Activated CD4-positive, CD25-positive, alpha-beta regulatory T cell treated with anti-CD3 and anti-CD28 coated beads, Interleukin-2, amount 50 U/mL, for 24 hours (primary cell): ENCODE measurements at places on chromosomes 13 and 19.

DNA sequence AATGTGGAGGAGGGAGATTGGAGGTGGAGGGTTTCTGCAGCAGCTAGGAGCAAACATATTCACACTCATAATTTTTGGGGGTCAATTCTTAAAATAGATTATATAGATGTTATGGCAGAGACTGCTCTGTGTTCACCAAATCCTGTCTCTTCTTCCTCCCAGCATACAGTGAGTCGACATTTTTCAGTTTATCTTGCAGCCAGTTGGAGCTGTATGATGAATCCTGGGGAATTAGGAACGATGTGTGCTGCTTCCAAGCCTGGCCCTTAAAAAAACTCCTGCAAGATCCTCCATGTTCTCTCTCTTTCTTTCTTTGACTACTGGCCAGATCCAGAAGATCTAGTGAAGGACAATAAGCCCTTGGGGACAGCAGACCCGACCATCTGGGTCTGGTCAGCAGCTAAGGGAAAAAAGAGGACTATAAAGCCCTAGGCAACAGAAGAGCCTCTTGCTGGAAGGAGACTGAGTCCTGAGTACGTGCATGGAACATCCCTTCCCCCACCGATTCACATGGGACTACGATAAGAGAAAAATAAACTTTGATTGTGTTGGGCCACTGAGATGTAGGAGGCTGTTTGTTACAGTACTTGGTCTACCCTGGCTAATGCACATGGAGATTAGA is 55.8 kb upstream of the POMP start:
- no peak for ATAC-seq

DNA sequence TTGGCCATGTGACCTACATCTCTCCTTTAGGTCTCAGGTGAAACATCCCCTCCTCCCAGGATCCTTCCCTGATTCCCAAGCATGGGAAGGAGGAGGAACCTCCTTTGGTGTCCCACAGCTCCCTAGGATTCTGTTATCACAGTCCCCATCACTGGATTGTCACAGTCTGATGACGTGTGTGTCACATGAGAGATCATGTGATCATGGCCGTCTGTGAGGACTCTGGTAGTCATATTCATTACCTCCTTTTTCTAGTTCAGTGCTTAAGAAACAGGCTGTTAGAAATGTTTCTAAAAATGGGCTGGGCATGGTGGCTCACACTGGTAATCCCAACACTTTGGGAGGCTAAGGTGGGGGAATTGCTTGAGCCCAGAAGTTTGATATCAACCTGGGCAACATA is 3.0 kb downstream of the DHX34 start:
- ATAC-seq, result no peak

DNA sequence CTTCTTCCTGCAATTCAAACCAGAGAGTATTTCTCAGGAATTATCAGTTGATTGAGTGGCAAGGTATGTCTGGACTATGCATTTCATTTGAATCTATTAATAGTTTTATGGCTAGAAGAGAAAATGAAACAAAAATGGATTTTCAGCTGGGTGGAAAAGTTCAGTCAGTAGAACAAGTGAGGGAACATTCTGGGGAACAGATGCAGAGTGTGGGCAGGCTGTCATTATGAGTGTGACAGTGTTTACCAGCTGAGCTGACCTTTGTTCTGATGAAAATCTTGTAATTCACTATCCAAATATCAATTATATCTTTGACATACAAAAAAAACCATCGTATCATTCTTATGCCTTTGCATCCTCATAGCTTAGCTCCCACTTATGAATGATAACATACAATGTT is 2.6 kb upstream of the CLC start:
- peak; percentile 77 for ATAC-seq

DNA sequence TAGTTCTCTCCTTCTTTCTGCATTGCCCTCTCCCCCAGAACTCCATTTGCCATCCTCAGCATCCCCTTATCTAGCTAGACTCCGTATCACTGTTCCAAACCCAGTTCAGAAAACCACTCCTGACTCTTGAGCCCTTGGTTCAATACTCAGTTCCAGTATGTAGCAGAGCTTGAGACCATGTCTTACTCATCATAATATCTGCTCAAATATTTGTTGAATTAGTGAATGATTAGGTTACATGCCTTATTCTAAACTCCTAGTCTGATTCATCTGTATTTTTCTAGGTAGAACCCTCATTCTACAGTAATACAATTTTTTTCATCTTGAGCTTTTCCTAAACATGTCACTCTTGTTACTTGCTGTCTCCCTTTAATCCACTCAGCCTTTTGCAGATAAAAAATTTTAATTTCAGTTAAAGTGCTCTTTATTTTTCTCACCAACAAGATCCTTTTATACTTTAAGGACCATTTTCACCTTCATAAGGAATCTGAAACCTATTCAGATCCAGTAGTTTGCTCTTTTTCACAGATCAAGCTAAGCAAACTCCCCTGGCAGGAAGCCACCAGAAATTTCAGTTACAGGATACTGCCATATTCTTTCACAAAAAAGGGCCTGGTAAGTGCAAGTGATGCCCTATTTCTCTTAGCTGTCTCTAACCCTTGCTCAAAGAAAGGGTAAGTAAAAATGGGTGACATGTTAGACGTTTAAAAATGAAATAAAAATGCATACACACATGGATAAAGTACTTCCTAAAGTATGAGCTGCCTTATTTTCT is 23.1 kb upstream of the INTS6 start:
- ATAC-seq, result no peak

DNA sequence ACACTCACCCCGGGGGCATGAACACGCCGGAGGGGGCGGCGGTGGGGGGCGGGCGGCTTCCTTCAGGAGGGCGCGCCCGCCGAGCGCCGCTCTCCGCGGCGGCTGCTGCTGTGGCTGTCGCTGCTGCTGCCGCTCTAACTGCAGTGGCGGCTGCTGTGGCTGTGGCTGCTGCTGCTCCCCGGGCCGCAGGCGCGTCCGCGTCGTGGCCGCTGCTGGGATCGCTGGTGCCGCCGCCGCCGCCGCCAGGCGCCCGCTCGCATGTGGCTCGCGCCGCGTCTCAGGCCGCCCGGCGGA is at the start of gene BBC3:
BBC3 (minus strand) TSS at position 279 of the 294 bp plus-strand sequence. CDS start 2,768 bp downstream, outside the sequence.
- no peak for ATAC-seq

- no peak for ATAC-seq
These were observed 406.8 kb downstream of the DACH1 start for GRCh38 chr13:71460211-71460610.
